B cell (primary cell): ENCODE measurements at places on chromosomes 7 and 10. TPM values are rescaled to one million over a fixed set of nuclear protein-coding genes. Genes with fewer than 3 reads are reported as not detected.
A peak's percentile ranks its signal among the peaks of the same experiment; 100 is the strongest.

- H3K4me3 ChIP-seq, result no peak overlapping the region
- H3K4me1 ChIP-seq, result no peaks in the 10 kb centered on the region
- no peak for DNase-seq
- H3K27ac ChIP-seq, result no peak overlapping the region
- H3K27me3 ChIP-seq, result no peaks in the 10 kb centered on the region
Observed at GRCh38 chr10:64288404-64288803, 767.2 kb downstream of the REEP3 start.

DNA sequence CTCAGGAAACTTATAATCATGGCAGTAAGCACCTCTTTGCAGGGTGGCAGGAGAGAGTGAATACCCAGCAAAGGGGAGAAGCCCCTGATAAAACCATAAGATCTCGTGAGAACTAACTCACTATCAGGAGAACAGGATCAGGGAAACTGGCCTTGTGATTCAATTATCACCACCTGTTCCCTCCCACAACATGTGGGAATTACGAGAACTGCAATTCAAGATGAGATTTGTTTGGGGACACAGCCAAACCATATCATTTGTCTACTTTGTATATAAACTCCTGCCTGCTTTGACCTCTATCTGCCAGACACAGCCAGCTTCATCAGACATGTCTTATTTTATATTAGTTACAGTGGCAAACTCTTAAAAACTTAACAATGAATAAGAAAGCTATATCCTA is 50.4 kb downstream of the ARMC3 start:
- H3K36me3 ChIP-seq, result no peaks in the 10 kb centered on the region
- no peaks in the 10 kb centered on the region for H3K27me3 ChIP-seq
- H3K4me1 ChIP-seq, result no peaks in the 10 kb centered on the region
- no peak overlapping the region for H3K27ac ChIP-seq
- no peak overlapping the region for H3K4me3 ChIP-seq

DNA sequence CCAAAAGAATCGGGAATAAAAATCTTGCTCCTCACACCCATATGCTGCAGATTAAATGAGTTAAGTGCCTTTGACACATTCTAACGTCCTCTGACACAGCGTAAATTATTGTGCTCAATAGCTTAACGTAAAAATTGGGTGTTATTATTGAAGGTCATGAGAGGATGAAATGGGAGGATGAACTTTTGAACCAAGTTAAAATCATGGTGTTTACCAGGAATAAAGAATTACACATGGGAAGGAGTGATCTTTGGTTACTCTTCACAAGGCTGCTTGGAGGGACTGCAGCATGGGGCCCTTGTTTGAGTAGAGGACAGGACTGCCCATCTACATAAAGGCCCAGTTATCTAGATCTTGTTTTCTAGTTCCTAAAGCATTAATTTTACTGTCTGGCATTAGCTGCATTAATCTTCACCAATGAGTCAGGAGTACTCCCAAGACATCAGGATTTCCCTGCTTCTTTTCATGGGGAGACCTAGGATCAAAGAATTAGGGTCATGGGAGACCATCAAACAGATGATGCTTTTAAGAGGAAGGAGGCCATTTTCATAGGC is 84.9 kb upstream of the PRR15 start:
- no peak overlapping the region for H3K27ac ChIP-seq
- H3K4me3 ChIP-seq, result no peak overlapping the region
- H3K36me3 ChIP-seq, result no peaks in the 10 kb centered on the region
- H3K27me3 ChIP-seq, result no peaks in the 10 kb centered on the region
- H3K4me1 ChIP-seq, result no peaks in the 10 kb centered on the region

DNA sequence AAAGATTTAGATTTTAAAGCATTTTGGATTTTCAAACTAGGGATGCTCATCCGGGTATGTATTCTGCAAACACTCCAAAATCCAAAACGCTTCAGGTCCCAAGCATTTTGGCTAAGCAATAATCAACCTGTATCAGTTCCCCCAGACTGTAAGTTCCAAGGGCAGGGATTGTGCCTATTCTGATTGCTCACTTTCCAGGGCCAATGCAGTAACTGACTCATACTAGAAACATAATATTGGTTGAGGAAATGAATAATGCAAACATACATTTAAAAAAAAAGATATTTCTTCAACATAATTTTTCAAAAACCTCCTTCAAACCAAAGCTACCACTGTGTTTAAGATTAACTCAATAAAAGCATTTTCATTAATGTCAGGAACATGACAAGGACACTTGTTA is 69.5 kb downstream of the HIBADH start:
- H3K36me3 ChIP-seq, result no peaks in the 10 kb centered on the region
- DNase-seq, result no peak
- H3K27ac ChIP-seq, result no peak overlapping the region
- peaks cover 3% of the 10 kb centered on the region for H3K27me3 ChIP-seq

DNA sequence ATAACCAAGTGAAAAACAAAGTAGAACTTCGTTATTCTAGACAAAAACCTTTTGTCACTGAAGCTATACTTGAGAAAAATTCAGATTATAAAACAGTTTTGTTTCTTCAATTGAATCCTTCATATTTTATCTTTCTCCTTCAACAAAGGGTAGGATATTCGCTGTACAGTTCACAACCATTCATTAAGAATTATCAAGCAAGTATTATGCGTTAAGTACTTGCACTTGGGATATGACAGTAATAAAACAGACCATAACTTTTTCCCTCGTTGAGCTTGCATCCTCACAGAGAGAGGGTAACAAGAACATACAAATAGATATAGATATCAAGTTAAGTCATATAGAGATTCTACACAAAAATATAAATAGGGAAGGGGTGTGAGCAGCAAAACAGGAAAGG is 61.2 kb upstream of the MEOX2 start:
- DNase-seq, result no peak
- H3K4me3 ChIP-seq, result no peak overlapping the region
- H3K36me3 ChIP-seq, result no peaks in the 10 kb centered on the region
- no peaks in the 10 kb centered on the region for H3K4me1 ChIP-seq

GRCh38 chr10:14670551-14671240 is 104.0 kb downstream of the FAM107B start:
- no peak for DNase-seq
- H3K27me3 ChIP-seq, result no peaks in the 10 kb centered on the region
- no peak overlapping the region for H3K4me3 ChIP-seq
- H3K27ac ChIP-seq, result no peak overlapping the region
- no peaks in the 10 kb centered on the region for H3K36me3 ChIP-seq

DNA sequence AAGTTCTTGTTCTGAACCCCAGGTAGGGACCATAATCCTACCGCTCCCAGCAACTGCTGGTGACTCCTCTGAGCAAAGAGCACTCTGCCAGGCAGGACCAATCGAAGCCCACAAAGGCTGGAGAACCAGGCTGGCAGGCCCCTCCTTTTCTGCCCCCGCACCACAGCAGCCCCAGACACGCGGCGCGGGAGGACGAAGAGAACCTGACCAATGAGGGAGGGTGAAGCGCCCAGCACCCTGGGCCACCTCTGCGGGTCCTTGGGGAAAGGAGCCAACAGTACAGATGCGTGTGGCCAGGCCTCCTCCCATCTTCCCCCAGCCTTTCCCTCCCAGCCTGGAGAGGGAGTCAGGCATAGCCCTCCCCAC is 25.9 kb downstream of the CTBP2 start:
- no peak overlapping the region for H3K27ac ChIP-seq
- no peak for DNase-seq
- H3K4me3 ChIP-seq, result no peak overlapping the region
- H3K4me1 ChIP-seq, result no peaks in the 10 kb centered on the region
- no peaks in the 10 kb centered on the region for H3K27me3 ChIP-seq

CPEB3 gene
- 5.0 and 6.7 TPM in 2 replicates for total RNA-seq

DNA sequence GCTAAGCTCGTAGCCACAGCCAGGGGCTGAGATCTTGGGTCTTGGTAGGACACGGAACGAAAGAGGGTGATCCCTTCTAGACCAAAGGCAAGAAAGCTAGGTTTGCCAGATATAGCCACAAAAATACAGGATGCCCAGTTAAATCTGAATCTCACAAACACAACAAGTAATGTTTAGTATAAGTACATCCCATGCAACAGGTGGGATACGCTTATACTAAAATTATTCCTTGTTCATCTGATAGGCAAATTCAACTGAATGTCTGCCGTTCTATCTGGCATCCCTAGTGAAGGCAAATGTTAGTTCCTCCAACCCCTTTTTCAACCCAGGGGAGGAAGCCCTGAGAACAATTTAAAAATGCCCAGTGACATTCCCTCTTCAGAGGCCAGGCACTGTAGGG is 131.1 kb upstream of the MGMT start:
- DNase-seq, result no peak
- no peak overlapping the region for H3K4me3 ChIP-seq
- H3K27me3 ChIP-seq, result no peaks in the 10 kb centered on the region
- H3K36me3 ChIP-seq, result no peaks in the 10 kb centered on the region
- no peaks in the 10 kb centered on the region for H3K4me1 ChIP-seq

GRCh38 chr7:111229916-111230315 is 139.0 kb downstream of the LRRN3 start:
- no peak for DNase-seq
- no peaks in the 10 kb centered on the region for H3K4me1 ChIP-seq

DNA sequence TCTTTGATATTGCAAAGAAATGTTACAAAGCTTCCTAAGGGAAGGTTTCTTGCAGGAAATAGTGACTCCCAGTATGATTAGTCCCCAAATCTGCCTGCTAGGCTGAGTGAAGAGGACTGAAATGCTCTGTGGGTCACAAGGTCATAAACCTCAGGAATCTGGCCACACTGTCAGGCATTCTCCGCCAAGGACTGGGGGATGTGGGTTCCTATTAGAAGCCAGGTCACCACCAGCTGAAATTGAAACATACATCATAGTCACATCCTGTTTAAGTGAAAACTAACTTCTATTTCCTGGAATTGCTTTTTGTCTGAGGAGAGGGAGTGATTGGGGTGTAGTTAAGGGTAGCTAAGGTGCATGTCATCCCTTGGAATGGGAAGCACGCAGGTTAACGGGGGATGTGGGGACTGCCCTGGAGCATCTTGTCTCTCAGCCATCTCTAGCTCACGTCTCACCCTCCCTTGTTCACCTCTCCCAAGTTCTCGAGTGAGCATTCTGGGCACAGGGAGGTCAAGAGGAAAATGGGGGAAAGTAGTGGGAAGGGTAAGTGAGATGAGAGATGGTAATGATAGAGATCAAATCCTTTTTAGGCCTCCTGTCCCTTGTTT is 12.0 kb upstream of the GSAP start:
- H3K36me3 ChIP-seq, result no peaks in the 10 kb centered on the region
- H3K4me1 ChIP-seq, result peaks cover 8% of the 10 kb centered on the region
- H3K27ac ChIP-seq, result no peak overlapping the region
- H3K27me3 ChIP-seq, result no peaks in the 10 kb centered on the region
- no peak overlapping the region for H3K4me3 ChIP-seq
- no peak for DNase-seq

ITIH2 gene
- not detected in 2 replicates for total RNA-seq

DNA sequence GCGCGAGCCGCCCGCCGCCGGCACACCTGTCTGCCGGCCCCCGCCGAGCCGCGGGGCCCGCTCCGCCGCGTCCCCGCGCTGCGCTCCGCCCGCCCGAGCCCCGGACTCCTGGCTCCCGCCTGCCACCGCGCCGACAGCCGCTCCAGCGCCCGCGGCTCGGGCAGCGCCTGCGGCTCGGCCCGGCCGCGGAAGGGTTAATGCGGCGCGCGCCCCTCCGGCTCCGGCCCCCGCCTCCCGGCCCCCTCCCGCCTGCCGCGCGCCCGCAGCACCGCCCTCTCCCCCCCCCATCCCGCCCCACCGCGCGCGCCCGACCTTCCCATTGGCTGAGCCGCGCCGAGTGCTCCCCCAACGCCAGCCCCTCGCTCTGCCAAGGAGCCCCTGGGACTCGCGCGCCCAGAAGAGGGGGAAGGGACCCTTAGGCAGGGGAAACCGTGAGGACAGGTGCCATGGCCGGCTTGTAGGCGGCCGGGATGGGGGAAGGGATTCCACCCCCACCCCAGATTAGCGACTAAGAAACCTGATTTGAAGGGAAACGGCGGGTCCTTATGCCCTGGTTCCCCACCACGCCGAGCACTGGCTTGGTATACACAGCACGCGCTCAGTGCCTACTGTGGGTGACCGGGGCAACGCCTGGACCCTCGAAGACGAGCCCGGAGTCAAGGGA is at the start of gene KCNH2:
TSS of gene KCNH2 (minus strand) at position 196 of the 664 bp plus-strand sequence. CDS start 408 bp downstream, outside the sequence.
- H3K27ac ChIP-seq, result no peak within 1 kb of the TSS
- peak within 1 kb of the TSS; percentile 29 for H3K4me3 ChIP-seq
- peak; percentile 50 for DNase-seq
- H3K27me3 ChIP-seq, result no peaks in the 10 kb centered on the region

DNA sequence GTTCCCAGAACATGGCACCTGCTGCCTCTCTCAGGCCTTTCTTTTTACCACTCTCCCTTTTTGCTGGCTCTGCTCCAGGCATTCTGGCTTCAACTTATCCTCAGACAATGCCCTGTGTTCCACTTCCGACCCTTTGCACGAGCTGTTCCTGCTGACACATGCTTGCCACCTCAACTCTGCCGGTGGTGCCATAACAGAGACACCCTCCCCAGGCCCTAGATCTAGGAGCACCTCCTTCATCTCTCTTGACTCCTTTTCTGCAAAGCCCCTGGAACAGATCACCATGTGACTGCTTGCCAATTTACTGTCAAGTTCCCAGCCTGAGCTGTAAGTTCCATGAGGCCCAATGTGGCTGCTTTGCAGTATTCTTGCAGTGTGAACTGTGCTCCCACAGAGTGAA is 256.0 kb upstream of the MKI67 start:
- no peak overlapping the region for H3K27ac ChIP-seq
- H3K4me3 ChIP-seq, result no peak overlapping the region
- no peaks in the 10 kb centered on the region for H3K4me1 ChIP-seq
- no peaks in the 10 kb centered on the region for H3K36me3 ChIP-seq
- DNase-seq, result no peak

DNA sequence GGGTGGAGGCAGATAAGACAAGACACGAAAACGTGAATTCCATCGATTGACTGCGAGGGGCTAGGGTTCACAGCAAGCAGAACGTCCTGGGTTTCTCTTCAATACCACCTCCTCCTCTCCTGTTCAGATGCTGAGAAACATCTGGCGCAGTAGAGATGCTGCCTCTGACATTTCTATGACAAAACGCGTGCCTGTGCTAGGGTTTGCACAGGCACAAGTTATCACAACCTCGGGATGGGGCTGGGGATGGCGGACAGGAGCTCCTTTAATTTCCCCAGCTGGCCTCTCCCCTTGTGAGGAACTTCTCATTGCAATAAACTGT is 99.8 kb upstream of the SVIL start:
- no peak overlapping the region for H3K27ac ChIP-seq
- H3K4me1 ChIP-seq, result peaks cover 15% of the 10 kb centered on the region
- H3K27me3 ChIP-seq, result peaks cover 18% of the 10 kb centered on the region
- peak; percentile 4 for DNase-seq

DNA sequence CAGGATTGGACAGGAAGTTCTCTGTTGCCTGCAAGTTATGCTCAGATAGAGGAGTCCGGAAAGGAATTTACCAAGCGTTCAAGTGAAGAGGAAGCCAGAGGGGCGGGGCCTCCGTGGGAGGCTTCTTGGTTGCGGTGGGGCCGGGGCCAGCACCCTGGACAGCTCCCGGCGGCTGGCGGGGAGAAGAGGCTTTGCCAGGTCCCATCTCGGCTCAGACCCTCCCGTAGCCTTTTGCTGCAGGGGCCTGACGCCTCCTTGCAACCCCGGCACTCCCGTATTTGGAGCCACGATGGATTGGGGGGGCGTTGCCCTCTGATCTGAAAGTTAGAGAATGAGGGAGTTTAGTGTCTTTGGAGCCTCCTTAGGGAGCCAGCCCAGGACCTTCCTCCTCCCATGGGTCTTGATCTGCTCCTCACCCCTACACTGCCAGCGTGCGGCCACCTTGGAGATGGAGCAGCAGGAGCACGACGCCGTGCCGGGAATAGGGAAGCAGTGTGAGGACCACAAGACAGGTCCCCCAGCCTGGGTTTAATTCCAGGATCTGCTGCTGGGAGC is 3.1 kb upstream of the SLC18A3 start:
- H3K36me3 ChIP-seq, result no peaks in the 10 kb centered on the region
- H3K27me3 ChIP-seq, result peaks cover 55% of the 10 kb centered on the region
- no peak overlapping the region for H3K4me3 ChIP-seq

GRCh38 chr10:32906595-32906994 is 51.4 kb downstream of the ITGB1 start:
- no peak for DNase-seq
- H3K36me3 ChIP-seq, result peaks cover 3% of the 10 kb centered on the region
- H3K27ac ChIP-seq, result no peak overlapping the region
- H3K27me3 ChIP-seq, result no peaks in the 10 kb centered on the region
- H3K4me1 ChIP-seq, result no peaks in the 10 kb centered on the region
